ENCODE measurements at places on chromosomes 5 and 9.

DNA sequence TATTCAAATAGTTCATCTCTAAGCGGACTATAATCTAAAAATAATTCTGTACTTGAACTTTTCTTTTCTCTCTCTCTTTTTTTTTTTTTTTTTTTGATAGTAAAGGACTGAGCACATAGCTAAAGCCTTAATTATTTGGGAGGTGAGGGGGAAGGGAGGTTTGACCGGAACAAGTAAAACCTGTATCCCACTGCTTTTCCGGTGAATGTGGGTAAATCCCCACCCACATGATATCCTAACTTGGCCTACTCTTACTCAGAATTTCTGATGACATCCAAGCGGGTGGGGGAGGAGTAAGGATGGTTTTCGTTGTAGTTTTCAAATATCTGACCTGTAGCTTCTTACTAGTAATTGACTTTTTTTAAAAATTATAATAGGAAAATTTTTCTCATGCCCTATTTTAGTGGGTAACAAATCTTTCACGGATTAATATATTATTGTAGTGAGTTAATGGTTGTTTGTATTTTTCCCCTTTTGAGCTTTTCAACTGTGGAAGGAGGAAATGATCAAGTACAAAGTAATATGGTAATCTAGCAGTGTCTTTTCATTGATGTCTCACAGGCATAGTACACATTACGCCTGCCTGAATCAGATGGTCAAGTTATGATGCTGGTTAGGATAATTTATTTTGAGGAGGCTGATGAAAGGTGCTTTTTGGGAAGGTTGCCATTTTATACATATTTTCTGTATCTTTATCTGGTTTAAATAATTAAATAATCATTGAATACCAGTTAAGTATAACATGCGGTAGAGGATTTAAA is 2.2 kb upstream of the ELL2 start:
- DNase-seq: no peak

GRCh38 chr9:93574091-93574899 is 2.1 kb upstream of the PHF2 start:
- DNase-seq: no peak

GRCh38 chr5:137071526-137071925 is 427.6 kb downstream of the SPOCK1 start:
- no peak for DNase-seq

GRCh38 chr9:29118555-29118954 is 1545.3 kb upstream of the C9orf72 start:
- no peak for DNase-seq

DNA sequence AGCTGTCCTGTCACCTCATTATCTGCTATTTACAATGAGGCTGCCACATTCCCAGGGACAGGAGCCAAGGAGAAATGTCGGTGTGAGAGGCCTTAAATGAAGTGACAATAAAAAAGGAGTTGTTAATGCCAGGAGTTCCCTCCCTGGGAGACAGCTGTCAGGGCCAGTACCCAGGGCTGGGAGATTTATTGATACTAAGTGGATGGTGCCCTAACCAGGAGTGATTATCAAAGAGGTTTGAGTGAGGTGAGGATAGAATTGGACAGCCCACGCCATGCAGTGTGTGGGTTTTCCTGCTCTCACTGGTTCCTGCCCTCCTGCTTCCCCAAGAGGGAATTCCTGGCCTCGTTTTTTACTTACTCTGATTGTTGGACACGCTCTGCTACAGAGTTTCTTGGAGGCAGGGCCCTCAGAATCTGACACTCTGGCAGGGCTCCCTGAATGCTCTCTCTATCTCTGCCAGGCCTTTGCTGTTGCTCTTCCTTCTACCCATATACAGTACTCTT is 150.8 kb downstream of the GRIA1 start:
- DNase-seq: no peak

DNA sequence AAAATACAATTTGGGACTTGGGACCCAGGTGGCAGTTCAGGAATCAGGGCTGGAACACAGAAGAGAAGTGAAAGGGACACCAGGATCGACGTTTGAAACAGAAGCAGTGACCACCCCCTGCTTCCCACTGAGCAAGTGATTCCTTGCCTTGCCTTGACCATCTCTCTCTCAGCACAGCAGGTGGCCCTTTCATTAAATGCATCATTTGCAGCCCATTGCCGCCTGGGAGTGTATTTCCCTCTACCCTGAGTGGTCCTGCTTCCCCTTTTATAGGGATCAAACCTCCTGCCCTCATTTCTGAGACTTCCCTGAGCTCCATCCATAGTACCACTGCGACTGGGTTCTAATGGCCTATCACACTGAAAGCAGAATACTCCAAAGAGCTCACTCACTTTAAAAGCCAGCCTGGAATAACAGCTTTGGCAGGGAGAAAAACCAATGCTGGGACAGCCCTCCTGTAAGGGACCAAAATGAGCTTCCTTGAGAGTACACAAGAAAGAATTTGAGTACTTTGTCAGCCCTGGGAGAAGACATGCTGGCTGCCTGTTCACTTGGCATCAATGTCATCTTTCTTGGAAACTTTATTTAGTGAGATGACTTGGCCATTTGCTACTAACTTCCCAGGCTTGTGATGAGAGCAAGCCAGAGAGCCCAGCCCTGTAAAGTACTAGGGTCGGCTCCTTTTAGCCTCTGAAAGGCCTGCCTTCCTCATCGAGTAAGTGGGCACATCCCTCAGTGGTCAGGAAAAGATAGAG is 149.7 kb downstream of the SLIT3 start:
- no peak for DNase-seq

- no peak for DNase-seq
These were observed 60.0 kb upstream of the TUT7 start for GRCh38 chr9:86413971-86414880.

DNA sequence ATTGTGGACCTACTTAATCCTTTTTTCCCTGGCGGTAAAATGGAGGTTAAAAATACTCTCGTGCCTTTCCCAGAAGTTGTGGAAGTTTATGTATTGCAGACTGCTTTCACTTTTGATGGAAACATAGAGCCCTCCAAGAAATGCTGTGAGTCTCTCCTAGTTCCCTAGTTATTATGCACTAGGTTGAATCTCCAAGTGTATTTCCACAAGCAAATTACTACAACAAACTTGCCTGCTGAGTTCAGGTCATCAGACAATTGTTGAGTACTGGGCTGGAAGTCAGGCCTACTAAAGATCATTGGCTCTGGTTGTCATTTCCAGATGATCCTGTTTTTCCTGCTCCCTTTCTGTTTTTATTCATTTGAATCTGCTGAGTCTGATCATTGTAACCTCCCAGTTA is 104.1 kb downstream of the CD180 start:
- DNase-seq: no peak

GRCh38 chr5:59246145-59246869 is 647.2 kb downstream of the PDE4D start:
- DNase-seq: no peak

DNA sequence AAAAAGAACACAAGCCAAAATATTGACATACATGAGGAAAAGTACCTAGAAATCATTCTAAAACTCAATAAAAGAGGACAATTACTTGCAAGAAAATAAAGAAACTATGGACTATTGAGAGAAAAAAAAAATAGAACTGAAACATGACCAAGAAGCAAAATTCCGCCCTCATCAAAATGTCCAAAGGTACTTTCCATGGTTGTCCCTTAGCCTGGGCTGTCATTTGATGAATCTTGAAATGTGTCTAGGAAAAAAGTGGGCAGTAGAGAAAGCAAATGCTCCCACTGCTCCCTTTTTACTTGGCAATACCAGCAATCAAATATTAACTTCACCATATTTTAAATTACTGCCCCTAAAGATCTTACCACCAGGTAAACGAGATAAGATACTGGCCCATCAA is 10.8 kb downstream of the NRG2 start:
- DNase-seq: no peak

GRCh38 chr5:54234304-54234933 is 76.0 kb downstream of the ARL15 start:
- no peak for DNase-seq

DNA sequence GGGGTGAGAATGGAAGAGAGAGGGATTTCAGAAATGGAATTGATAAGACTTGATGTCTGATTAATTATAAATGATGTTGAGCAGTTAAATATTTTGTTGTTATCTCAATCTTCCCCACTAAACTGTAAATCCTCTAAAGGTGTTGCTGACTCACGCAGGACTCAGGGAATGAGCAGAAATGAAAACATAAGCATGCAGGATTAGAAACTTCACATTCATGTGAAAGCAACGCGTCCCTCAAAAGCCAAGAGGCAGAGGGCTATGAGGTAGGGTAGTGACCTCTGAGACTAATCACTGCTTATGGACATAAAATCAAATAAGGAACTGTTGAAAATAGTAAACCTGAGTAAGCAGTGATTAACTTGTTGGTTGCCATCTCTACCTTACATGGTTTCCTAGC is 21.1 kb downstream of the ADAMTSL1 start:
- DNase-seq: no peak

DNA sequence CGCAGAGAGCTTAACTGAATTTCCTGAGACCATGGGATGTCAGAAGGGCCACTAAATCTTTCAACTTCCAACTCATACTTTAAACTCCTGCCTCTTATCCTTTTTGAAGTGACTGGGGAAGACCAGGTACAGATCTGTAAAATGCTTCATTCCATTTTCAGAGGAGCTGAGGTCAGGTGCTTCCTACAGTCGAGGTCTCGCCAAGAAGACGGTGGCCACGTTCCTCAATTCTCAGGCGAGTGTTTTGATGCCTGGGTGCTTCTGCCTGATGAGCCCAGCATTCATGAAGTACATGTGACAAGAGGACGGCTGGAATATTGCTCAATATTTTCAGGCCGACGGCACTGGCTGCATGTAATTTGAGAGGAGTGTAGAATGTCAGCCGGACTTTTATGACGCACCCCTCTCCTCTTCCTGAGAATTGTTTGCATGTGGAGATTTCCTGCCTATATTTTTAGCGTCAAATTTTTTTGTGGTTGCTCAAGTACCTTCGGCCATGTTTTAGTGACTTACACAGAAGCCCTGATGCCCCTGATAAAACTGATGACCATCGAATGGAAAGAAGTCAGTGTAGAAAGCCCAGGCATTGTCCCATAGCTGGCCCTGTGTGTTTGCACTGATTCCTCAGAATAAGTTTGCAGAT is 38.8 kb upstream of the GLRX start:
- no peak for DNase-seq

GRCh38 chr5:151224372-151224771 is 480 bp upstream of the CCDC69 start:
- DNase-seq: no peak

All from effector memory CD8-positive, alpha-beta T cell (primary cell).